ENCODE measurements at places on chromosomes 2 and 18. TPM values are rescaled to one million over a fixed set of nuclear protein-coding genes. Genes with fewer than 3 reads are reported as not detected.

- no peaks in the 10 kb centered on the region for H3K4me1 ChIP-seq
- no peak overlapping the region for H3K4me3 ChIP-seq
- no peak for DNase-seq
These were observed 167.6 kb upstream of the ACAA2 start for GRCh38 chr18:49980896-49981295.

GRCh38 chr2:34098256-34098655 is 499.2 kb upstream of the FAM98A start:
- no peak for DNase-seq
- no peaks in the 10 kb centered on the region for H3K4me1 ChIP-seq
- H3K27me3 ChIP-seq = no peaks in the 10 kb centered on the region

DNA sequence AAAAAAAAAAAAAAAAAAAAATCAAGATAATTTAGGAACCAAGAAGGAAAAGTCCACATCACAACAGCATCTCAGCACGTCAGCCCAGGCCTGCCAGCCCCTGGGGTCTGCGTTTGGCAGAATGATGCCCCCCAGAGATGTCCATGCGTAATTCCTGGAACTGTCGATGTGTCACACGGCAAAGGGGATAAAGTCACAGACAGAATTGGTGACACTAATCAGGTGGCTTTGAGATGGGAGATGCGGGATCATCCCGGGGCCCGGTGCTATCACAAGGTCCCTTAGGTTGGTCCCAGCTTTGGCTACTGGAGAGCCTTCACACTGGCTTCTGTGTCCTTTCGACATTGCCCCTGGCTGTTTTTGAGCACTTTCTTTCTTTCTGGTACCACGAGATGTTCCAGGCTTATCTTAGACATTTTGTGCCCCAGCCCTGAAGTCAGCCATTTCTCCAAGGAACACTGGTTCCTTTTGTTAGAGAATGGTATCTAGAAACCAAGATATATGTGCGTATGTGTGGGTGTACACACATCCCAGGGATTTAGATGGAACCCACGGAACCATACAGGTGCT is 20.7 kb downstream of the RAMP1 start:
- H3K4me1 ChIP-seq = peaks cover 5% of the 10 kb centered on the region
- no peaks in the 10 kb centered on the region for H3K27me3 ChIP-seq
- H3K36me3 ChIP-seq = no peaks in the 10 kb centered on the region
- no peak for DNase-seq
- H3K4me3 ChIP-seq = no peak overlapping the region

The TCF23 gene
- 72.2 TPM for total RNA-seq

DNA sequence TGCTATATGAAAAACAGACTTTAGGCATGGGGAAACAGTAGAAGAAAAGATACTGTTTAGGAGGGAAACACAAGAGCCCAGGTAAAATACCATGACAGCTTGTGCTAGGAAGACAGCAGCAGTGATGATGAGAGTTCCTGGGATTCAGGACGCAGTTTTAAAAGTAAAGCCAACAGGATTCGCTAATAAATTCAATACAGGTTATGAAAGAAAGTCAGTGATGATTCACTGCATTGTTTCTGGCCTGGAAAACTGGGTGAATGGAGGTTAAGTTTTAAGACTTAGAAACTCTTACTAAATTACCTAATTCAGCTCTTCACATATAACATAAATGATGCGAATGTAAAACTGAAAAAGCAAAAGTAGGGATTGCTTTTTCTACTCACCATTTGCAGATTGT is 27.9 kb upstream of the RNU4ATAC start:
- no peak for DNase-seq
- H3K4me3 ChIP-seq = no peak overlapping the region
- H3K36me3 ChIP-seq = no peaks in the 10 kb centered on the region
- no peaks in the 10 kb centered on the region for H3K27me3 ChIP-seq
- no peak overlapping the region for H3K27ac ChIP-seq

The HRH4 gene
- not detected for total RNA-seq

The RABL2A gene
- 29.9 TPM for total RNA-seq

The AGBL5 gene
- total RNA-seq = 24.7 TPM

GRCh38 chr2:74149247-74149525 is 1.5 kb upstream of the BOLA3 start:
- peaks cover 8% of the 10 kb centered on the region for H3K4me1 ChIP-seq
- H3K4me3 ChIP-seq = no peak overlapping the region
- no peak for DNase-seq
- no peaks in the 10 kb centered on the region for H3K27me3 ChIP-seq

- no peaks in the 10 kb centered on the region for H3K27me3 ChIP-seq
- H3K4me1 ChIP-seq = no peaks in the 10 kb centered on the region
- no peaks in the 10 kb centered on the region for H3K36me3 ChIP-seq
- DNase-seq = peak; percentile 71
- H3K4me3 ChIP-seq = peak overlapping the region; percentile 33
These were observed 104.3 kb downstream of the CSRNP3 start for GRCh38 chr2:165573534-165574461.

GRCh38 chr2:111143843-111144198 is 23.1 kb downstream of the BCL2L11 start:
- H3K36me3 ChIP-seq = no peaks in the 10 kb centered on the region
- no peak for DNase-seq
- H3K27me3 ChIP-seq = no peaks in the 10 kb centered on the region
- no peaks in the 10 kb centered on the region for H3K4me1 ChIP-seq
- no peak overlapping the region for H3K4me3 ChIP-seq

The ALK gene
- total RNA-seq = 0.07 TPM

GRCh38 chr2:62627667-62628066 is 77.8 kb upstream of the EHBP1 start:
- no peaks in the 10 kb centered on the region for H3K36me3 ChIP-seq
- no peaks in the 10 kb centered on the region for H3K4me1 ChIP-seq
- no peak overlapping the region for H3K27ac ChIP-seq
- DNase-seq = no peak

DNA sequence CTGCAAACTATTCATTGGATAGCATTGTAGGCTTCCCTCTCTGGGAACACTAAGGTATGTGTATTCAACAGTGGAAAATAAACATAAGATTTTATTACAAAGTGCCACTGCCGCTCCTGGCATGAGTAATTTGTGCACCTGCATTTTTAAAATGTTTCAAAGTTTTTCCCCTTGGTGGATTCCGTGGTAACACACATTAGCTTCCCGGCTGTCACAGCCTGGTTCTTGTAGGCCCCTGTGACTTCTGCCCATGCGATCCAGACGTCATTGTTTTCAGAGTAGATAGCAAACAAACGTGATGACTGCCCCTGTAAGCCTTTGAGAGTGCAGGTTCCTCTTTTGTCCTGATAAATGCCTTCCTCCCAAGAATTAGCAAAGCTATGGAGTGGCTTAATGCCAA is 421.0 kb downstream of the ZNF521 start:
- H3K4me3 ChIP-seq = no peak overlapping the region
- no peaks in the 10 kb centered on the region for H3K36me3 ChIP-seq
- H3K27me3 ChIP-seq = no peaks in the 10 kb centered on the region
- no peak overlapping the region for H3K27ac ChIP-seq

The HOXD8 gene
- total RNA-seq = 33.0 TPM

DNA sequence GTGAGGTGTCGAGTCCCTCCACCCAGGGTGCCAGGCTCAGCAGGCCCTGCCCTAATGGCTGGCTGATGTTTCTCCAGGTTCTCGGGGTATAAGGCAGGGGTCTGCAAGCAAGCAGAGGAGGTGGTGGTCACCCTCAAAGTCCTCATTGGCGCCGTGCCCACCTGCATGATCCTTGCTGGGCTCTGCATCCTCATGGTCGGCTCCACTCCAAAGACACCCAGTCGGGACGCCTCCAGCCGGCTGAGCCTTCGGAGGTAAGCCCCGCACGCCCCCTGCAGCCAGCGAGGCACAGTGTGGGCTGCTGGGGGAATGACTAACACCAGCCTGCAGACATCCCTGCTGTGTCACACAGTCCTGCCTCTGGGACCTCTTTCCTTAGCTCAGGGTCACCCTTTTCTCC is 14.1 kb downstream of the MFSD2B start:
- no peaks in the 10 kb centered on the region for H3K27me3 ChIP-seq
- H3K27ac ChIP-seq = no peak overlapping the region
- no peaks in the 10 kb centered on the region for H3K36me3 ChIP-seq
- peak; percentile 37 for DNase-seq
- no peak overlapping the region for H3K4me3 ChIP-seq
- no peaks in the 10 kb centered on the region for H3K4me1 ChIP-seq

GRCh38 chr2:120180066-120180465 is 43.1 kb downstream of the TMEM185B start:
- no peaks in the 10 kb centered on the region for H3K4me1 ChIP-seq
- no peak overlapping the region for H3K4me3 ChIP-seq
- no peaks in the 10 kb centered on the region for H3K27me3 ChIP-seq
- DNase-seq = no peak
- H3K36me3 ChIP-seq = no peaks in the 10 kb centered on the region
- H3K27ac ChIP-seq = no peak overlapping the region

The ARHGEF4 gene
- 26.9 TPM for total RNA-seq

DNA sequence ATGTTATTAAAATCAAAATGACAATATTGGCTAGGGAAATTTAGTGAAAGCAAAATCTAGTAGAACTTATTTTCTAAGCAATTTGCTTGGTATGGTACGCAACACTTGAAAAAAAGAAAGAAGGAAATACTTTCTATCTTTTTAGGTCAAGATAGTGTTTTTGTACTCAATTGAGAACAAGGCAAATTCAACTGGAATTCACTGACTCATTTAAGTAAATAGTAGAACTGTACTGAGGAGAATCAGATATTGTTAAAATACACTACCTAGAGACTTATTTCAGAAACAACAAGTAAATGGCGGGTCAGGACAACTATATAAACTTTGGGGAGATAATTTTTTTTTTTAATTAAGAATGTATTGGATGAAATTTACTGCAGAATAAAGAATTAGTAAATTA is 18.9 kb downstream of the ZRANB3 start:
- no peaks in the 10 kb centered on the region for H3K27me3 ChIP-seq
- H3K4me1 ChIP-seq = no peaks in the 10 kb centered on the region
- H3K36me3 ChIP-seq = no peaks in the 10 kb centered on the region
- H3K4me3 ChIP-seq = no peak overlapping the region

The ZNF396 gene
- total RNA-seq = 2.4 TPM

GRCh38 chr2:164275659-164276058 is 345.6 kb downstream of the GRB14 start:
- no peaks in the 10 kb centered on the region for H3K27me3 ChIP-seq
- no peaks in the 10 kb centered on the region for H3K4me1 ChIP-seq
- no peak overlapping the region for H3K27ac ChIP-seq
- H3K4me3 ChIP-seq = no peak overlapping the region

The SLC38A11 gene
- total RNA-seq = not detected

DNA sequence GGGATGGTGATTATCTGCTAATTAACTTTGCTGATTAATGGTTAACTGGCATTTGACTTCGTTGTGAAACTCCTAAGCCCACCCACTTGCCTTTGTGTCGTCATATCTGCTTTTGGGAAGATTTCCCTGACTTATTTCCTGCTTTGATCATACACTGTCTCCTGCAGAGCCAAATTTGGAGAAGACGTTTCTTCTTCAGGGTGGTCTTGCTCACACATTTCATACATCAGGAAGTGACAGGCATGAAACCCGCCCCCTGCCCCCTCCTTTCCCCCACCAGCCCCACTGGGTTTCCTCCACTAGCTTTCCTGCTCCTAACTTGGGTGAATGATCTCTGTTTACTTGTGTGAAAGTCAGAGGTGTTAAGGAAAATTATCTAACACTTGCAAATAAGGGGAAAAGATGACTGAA is 300.1 kb downstream of the TSN start:
- no peaks in the 10 kb centered on the region for H3K36me3 ChIP-seq
- DNase-seq = no peak
- no peaks in the 10 kb centered on the region for H3K4me1 ChIP-seq
- H3K27me3 ChIP-seq = no peaks in the 10 kb centered on the region
- no peak overlapping the region for H3K27ac ChIP-seq
- H3K4me3 ChIP-seq = no peak overlapping the region

DNA sequence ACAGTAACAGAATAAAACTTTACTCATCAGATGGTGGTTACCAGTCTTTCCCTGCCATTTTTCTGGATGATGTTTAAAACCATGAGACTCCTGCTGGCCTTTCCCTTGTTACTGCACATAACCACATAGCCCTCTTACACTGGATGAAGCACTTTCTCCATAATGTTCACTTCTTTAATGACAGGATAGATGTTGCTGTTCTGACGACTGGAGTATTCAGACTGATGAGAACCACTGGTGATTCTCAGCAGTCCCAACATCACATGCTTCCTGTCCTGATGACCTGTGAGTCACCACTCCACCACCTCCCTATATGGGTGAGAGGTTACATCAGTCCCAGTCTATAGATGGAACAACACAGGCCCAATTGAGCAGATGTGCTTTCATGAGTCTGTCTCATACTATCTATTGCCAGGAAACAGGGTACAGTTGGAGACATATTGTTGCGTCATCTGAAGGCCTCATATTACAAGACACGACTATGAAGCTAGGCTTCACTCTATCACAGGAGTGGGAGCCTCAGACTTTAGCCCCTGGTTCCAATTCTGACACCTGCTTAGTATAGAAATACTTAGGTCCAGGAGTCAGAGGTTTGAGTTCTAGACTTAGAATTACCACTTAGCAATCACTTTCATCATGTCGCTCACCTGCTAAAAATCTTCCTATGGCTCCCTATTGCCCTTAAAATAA is 145.7 kb upstream of the KLF7 start:
- H3K27me3 ChIP-seq = no peaks in the 10 kb centered on the region
- H3K36me3 ChIP-seq = no peaks in the 10 kb centered on the region
- H3K4me3 ChIP-seq = no peak overlapping the region
- H3K27ac ChIP-seq = no peak overlapping the region
- DNase-seq = no peak
- peaks cover 1% of the 10 kb centered on the region for H3K4me1 ChIP-seq

GRCh38 chr2:234437642-234438304 is 59.1 kb downstream of the ARL4C start:
- DNase-seq = no peak
- no peaks in the 10 kb centered on the region for H3K27me3 ChIP-seq

GRCh38 chr18:12005538-12006487 is 24.5 kb downstream of the IMPA2 start:
- no peaks in the 10 kb centered on the region for H3K27me3 ChIP-seq
- no peak for DNase-seq
- H3K4me3 ChIP-seq = no peak overlapping the region
- H3K27ac ChIP-seq = no peak overlapping the region

DNA sequence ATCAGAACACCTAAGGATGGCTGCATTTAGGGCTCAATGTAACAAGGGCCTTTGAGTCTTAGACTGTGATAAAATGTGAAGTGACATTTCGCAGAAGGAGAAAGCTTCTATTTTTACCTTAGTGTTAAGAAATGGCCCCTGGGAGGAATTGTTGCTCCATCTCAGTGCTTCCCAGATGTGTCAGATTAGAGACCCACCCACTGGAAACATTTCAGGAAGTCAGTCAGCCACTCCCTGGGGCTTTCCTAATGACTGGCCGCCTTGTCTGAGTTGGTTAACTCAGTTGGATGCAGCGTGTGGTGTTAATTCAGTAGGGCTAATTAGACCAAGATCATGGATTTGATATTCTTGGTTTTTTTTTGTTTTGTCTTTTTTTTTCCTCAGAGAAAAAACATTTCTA is 355.9 kb downstream of the PIK3C3 start:
- H3K4me3 ChIP-seq = no peak overlapping the region
- no peak for DNase-seq
- H3K27me3 ChIP-seq = no peaks in the 10 kb centered on the region

Data from ovary (tissue), 10 donors.